ENCODE measurements at places on chromosomes 1 and 21. TPM values are rescaled to one million over a fixed set of nuclear protein-coding genes. Genes with fewer than 3 reads are reported as not detected.
A peak's percentile ranks its signal among the peaks of the same experiment; 100 is the strongest.

The KCNJ9 gene
- total RNA-seq = not detected

The SLAMF9 gene
- total RNA-seq = 0.28 TPM

The ARHGEF16 gene
- total RNA-seq = not detected

The HSD3B1 gene
- not detected for total RNA-seq

The RGS1 gene
- total RNA-seq = not detected

The CD1B gene
- total RNA-seq = not detected

The RCSD1 gene
- total RNA-seq = not detected

The TMEM269 gene
- not detected for total RNA-seq

The SLC19A2 gene
- total RNA-seq = 5.2 TPM

DNA sequence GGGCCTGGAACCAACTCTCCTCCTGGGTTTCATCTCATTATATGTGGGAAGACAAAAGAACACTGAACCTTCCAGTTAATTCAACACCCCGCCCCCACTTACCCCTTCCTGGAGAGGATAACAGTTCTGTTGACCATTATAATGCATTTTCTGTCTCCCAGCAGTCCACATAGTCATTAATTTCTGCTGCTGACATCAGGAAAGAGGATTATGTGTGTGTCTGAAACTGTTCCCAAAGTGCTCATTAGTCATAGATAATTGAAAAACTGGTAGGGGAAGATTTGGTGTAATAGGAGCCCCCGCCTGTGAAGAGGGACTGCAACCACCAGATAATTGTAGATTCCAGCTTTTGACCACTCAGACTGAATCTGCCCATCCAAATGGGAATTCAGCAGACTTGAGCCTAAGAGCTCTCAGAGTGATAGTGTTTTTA, 208.7 kb downstream of the FGGY start:
- DNase-seq = no peak

- DNase-seq = no peak
Observed at GRCh38 chr1:193697115-193697762, 510.8 kb upstream of the B3GALT2 start.

GRCh38 chr1:163248064-163248463, 45.3 kb upstream of the RGS5 start:
- DNase-seq = no peak

- no peak for DNase-seq
Observed at GRCh38 chr1:81780705-81781454, 19.9 kb upstream of the ADGRL2 start.

- DNase-seq = no peak
Observed at GRCh38 chr1:44500181-44501046, 95.4 kb downstream of the RNF220 start.

DNA sequence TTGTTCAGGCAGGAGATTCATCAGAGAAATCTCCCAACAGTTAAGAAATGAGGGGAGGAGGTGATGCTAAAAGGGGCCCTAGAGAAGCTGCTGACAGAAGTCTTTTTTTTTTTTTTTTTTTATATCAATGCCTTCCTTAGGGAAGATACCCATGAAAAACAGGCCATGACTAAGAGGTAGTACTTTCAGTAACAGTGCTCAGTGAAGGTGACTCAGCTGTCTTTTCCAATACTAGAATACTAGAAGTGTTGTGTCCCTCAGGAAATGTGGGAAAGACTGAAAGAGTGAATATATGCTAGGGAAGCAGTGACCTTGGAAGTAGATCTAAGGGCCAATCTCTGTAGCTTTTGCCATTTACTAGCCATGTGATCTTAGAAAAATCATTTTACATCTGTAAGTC, 52.4 kb upstream of the SLFNL1 start:
- peak; percentile 79 for DNase-seq

GRCh38 chr1:174200746-174201145, 41.4 kb downstream of the RABGAP1L start:
- no peak for DNase-seq

DNA sequence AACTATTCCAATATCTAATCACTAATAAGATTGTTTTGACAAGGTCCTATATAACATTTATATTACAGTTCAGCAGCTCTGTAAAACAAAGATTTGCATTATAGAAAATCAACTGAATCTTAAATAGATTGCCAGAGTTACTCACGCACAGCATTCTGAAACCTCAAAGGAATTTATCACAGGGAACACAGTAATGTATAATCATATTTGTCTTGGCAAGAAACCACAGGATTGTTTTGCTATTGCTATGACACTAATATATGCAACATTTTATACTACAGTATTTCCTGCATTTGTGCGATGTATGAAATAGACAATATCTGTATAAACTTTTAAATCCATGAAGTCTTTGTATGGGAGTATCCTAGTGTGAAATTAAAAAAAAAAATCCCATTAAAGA, 101.4 kb downstream of the PLPPR5 start:
- DNase-seq = peak; percentile 88

DNA sequence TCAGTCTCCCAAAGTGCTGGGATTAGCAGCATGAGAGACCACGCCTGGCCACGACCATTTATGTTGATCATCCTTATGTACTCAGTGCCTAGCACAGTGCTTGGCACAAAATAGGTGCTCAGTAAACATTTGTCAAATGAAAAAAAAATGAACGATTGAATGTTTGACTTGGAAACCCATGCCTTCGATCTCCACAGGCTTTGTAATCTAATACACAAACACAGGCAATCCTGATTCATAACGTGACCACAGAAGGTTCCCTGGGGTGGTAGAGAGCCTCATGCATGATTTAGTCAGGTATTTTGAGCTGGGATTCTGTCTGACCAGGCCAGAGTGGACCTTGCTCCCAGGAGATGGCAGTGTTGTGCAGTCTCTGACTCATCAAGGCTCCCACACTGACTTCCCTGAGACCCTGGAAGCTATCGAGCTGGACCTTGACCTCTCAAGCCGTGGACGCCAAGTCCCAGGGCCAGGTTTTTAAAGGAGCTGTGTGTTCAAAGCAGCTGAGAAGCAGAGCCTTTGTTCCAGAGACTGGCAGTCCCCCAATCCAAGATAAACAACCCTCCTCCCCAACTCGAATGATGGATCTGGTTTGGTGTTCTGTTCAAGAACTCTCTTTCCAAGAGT, 81.1 kb downstream of the PGM1 start:
- DNase-seq = peak; percentile 93

GRCh38 chr1:69058454-69058853, 509.3 kb upstream of the LRRC7 start:
- DNase-seq = no peak

DNA sequence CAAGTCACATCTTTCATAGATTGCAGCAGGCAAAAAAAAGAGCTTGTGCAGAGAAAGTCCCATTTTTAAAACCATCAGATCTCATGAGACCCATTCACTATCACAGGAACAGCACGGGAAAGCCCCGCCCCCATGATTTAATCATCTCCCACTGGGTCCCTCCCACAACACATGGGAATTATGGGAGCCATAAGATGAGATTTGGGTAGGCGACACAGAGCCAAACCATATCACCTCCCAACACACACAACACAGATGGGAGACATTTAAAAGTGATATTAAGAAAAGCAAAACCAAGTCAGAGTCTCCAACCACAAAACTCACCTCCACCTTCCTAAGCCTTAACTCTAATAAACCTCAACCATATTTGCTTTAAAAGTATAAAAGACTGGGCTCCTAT, 61.5 kb upstream of the TIAM1 start:
- DNase-seq = no peak

GRCh38 chr21:16663436-16663835, 849.4 kb upstream of the CXADR start:
- DNase-seq = no peak

DNA sequence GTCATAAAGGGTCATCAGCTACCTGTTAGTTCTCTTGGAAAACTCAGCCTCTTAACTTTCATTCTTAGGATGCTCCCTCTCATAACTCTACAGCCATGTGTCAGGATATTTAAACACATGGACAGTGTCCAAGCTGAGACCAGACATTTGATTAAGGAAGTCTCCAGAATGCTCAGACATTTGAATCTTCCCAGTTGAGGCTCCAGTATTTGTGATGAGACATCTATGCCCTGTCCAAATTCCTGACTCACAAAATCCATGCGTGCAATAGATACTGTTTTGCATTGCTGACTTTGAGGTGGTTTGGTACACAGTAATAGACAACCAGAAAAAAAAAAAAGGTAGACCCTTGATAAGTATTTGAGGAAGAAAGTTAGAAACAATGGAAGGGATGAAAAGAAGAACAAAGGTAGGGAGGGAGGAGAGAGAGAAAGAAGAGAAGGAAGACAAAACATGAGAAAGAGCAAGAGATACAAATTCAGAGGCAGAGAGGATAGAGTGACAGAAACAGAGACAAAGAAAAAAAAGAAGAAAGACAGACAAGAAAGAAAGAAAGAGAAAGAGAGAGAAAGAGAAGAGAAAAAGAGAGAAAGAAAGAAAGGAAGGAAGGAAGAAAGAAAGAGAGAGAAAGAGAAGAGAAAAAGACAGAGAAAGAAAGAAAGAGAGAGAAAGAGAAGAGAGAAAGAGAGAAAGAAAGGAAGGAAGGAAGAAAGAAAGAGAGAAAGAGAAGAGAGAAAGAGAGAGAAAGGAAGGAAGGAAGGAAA, 275.5 kb upstream of the PRMT6 start:
- no peak for DNase-seq

- peak; percentile 86 for DNase-seq
Observed at GRCh38 chr1:85550784-85551516, 29.6 kb upstream of the CCN1 start.

DNA sequence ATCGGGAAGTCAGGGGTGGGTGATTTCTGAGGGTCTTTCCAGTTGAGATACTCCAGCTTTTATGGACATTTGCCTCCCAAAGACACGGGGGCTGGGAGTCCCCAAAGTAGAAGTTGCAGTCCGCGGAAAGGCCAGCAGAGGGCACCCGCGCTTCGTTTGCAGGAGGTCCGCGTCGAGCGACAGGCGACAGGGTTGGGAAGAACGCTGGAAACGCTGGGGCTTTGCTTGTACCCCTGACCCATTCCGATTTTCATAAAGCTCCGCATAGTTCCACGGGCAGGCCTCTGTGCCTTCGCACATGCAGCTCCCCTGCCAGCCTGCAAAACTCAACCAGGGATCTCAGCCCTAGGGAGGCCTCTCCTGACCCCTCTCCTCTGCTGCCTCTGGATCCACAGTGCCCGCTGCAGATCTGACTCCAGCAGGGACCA, 44.2 kb upstream of the LAPTM5 start:
- DNase-seq = peak; percentile 48

DNA sequence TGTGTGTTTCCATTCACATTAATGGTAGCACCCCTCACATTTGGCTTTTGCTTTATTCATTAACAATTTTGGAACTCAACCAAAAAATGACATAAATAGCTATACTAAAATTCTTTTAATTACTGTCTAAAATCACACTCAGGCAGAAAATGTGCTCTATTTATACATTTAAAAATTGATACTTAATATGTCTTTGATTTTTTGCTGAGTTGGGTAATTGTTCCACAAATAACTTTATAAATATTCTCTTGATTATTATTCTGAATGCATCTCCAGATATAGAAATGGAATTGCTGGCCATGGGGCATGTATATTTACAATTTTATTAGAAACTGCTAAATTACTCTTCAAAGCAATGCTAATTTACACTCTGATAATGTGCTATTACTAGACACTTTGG, 658.7 kb upstream of the CHRM3 start:
- DNase-seq = no peak

GRCh38 chr1:168301664-168302320, 21.1 kb downstream of the TBX19 start:
- DNase-seq = peak; percentile 61

- no peak for DNase-seq
Observed at GRCh38 chr1:36905941-36906340, 128.4 kb downstream of the GRIK3 start.

DNA sequence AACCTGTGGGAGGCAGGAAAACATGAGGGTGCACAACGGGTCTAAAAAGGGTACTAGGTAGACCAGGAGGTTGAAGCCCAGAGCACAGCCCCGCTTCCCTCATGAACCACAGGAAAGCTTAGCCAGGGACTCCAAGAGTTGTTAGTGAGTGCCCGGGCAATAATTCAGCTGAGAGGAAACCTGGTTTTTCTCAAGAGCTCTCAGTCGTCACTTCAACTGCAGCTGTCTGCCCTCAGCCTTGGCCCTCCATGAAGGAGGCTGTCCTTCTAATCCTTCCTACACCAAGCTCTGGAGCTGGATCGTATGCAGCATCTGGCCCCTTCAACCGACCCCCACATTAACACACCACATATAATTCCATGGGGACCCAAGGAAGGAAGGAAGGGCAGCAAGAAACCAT, 77.0 kb upstream of the BACE2 start:
- DNase-seq = no peak

DNA sequence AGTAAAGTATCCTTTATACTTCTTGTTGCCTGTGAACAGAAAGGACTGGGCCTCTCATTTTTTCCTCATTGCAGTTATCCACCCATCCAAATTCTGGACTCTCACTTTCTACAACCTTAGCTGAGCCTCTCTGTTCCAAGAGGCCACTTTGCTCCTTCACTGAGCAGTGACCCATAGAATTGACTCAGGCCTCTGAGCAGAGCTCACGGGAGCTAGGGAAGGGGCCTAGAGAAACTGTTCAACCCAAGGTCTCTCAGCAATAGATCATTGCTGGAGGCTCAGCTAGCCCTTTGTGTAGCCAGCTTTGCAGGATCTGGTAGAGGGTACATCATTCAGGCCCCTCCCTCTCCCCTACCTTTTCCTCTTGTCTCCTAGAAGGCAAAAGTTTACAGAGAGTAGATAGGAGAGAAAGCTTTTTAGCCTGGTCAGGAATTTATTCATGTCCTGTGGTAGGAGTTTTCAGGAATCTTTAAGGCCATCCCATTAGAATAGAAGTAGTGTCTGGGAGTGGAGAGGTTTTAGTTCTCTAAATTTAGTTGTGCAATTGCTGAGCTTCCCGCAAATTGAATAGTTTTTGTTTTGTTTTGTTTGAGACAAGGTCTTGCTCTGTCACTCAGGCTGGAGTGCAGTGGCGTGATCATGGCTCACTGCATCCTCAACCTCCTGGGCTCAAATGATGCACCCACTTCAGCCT, 6.7 kb downstream of the INTS3 start:
- DNase-seq = no peak

DNA sequence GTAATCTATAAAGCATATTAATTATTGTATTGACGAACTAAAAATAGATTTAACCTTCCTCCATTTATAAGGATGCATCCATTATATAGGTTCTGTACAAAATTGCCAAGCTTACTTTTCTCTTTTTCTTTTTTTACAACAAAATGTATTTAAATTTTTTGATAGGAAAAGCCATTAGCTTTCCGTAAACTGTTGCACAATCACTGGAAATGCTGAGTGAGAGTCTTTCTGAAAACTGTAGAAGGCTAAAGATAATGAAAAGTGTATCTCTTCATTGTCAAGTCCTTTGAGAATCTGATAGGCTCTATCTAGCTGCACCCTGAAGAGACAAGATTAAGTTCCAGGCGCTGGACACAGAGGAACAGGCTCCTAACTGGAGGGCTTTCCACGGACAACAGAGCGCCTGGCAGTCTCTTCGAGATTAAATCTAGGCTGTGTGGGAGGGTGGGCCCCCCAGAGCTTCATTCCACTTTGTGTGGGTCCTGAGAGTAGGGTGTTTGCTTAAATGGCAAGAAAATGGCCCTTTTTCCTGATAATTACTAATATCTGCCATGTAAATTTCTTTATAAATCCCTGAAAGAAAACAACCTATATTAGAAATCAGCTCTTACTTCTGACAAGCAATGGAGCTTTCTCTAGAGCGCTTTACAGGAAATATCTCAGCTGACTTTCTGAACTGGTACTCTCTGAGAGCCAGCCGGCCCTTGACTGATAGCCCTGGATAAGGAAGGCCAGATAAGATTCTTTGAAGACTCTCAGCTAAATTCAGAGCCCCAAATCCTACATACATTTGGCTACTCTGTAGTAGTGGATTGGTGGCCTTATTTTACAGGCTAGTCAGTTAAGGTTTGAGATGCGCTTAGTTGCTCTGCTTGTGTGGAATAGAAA, 108.3 kb downstream of the FMN2 start:
- no peak for DNase-seq

Measured in IMR-90 (cell line).